ENCODE measurements at places on chromosomes 12 and 14.

GRCh38 chr12:80353254-80353653 is 90.8 kb upstream of the PTPRQ start:
- DNase-seq, result peak; percentile 69

DNA sequence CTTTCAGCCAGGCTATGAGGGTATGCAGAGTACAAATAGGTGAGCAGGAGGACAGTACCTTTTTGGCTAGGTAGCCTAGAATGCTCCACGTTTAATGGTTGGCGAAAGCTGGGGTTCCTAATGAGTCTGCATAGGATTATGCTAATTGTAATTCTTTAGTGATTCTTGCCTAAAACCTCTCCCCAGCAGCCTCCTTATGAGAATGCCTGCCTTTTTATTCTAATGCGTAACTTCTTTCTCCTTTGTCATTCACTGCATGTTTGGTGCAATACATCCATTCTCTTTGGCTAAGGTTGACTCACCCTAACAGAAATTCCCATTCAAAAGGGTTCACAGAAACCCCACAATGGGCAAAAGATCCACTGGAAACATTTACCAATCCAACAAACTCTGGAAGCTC is 752.2 kb downstream of the FSCB start:
- no peak for DNase-seq

DNA sequence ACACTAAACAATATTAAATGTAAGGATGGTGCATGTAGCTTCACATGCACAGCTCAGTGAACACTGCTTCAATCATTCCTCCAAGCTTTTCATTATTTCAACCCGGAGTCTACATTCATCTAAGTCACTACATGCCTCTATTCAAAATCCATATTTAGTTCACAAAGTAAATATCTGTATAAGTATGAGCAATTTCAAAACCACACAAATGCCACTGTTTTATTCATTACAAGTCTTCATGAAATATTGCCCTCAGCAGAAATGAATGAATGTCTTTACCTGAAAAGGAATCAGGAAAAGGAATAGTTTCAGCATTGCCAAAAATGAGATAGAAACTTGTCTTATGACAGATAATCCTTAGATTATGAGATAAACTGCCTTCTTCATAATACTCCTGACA is 149.4 kb downstream of the SLC38A4 start:
- DNase-seq, result no peak

- DNase-seq, result no peak
Observed at GRCh38 chr12:24889411-24889810, 59.5 kb downstream of the BCAT1 start.

- DNase-seq, result no peak
Observed at GRCh38 chr12:99137124-99137855, 492.2 kb downstream of the APAF1 start.

DNA sequence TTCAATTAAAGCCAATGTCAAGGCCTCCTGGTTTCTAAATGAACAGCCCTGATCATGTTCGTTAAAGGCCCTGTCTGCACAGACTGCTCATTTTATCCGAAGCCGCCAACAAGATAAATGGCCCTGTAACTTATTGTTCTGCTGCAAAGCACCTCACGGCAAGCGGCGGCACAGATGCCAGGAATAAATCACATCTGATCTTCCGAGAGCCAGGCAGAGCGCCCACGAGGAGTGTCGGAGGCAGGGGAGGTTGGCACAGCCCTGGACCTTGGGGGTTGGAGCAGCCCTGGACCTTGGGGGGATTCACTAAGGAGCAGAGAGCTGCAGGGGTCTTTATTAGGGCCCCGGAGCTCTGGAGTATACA is 110.5 kb downstream of the SCARB1 start:
- no peak for DNase-seq

DNA sequence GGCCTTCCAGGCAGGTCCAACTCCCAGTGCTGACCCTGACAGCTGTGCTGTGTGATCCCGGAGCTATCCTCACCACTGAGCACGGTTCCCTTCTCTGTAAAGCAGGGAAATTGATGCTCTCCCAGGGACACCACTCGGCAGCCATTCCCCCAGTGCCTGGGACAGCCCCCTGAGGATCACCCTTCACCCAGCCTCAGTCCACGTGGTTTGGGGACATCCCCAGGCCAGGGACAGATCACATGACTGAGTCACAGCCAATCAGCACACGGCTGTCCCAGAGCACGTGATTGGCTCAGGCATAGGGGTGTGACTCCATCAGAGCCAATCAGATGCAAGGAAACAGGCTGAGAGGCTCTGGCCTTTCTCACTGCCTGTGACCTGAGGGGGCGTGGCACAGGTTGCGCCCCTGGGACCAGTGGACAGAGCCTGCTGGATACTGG is 68.8 kb upstream of the SFSWAP start:
- no peak for DNase-seq

- DNase-seq, result peak; percentile 5
Observed at GRCh38 chr14:33993246-33993645, 42.4 kb upstream of the EGLN3 start.

DNA sequence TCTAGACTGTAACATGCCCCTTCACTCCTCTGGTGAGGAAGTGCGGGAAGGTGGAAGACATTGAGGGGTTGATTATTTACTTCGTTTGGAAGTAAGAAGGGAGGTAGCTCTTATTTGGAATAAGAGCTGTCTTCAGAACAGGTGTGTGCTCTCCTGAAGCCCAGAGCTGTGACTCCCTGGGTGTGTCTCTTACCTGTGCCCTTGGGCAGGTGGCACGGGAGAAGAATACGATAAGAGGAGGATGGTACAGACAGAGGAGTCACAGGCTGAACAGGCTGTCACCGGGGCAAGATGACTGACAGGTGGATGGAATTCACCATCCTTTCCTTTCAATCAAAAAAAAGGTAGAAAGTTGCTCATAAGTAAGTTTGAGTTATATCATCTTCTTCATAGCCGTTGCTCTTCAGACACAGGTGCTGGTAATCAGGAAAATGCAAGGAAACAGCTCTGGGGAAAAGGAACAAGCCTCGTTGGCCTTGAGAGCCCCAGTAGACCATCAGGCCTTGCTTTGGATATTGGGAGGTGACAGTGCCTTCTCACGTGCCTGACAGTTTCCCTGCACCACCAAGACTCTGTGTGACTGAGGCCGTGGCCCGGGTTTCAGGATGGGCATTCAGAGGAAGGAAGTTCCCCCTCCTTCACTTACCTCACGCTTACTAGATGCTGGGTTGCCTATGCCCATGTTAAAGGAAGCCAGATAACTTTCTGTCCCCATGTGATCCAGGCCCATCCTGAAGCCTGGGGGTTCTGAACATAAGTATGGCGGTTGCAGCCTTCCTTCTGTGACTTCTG is 120.4 kb downstream of the ETV6 start:
- no peak for DNase-seq

GRCh38 chr12:116978791-116979508 is 68.2 kb downstream of the FBXW8 start:
- no peak for DNase-seq

DNA sequence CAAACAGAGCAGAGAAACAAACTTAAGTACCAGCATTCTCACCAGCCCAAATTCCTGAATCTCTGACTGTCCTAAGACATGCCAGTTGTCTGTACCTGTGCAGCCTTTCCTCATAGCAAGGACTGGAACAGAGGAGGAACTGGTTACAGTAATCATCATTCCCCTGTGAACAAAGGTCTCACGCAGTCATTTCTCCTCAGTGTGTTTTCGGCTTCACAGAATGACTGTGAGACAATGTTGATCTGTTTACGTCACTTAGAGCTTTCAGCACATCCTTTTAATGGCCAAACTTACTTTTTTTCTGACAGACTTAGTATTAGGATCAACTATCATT is 169.0 kb downstream of the FBXL14 start:
- no peak for DNase-seq

DNA sequence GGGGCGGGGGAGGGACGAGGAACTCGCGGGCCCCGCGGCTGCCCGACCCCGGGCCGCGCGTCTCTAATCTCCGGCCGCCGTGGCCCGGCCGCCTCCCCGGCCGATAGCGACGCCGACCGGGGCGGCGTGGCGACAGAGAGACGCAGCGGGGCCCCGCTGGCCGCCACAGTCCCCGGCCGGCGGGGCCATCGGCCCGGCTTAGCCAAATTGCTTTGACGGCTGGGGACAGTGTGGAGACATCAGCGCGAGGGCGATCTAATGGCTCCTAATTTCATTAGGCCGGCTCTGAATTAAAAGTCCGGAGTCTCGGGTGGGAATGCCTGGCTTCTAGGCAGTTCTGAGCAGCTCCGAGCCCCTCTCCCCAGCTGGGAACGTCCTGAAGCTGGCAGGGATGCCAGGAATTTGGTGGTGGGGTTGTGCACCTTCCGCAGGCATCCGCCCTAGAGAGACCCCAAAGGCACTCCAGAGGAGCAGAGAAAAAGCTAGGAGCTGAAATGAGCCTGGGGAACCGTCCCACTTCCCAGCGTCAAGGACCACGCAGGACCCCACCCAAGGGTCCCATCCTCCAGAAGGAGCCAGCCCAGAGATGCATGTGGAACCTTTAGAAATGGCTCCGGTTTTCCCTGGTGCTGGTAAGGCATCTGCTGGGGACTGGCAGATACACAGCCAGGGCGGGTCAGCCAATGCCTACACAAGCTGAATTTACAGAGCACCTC is 9.6 kb downstream of the TBX5 start:
- no peak for DNase-seq

- no peak for DNase-seq
Observed at GRCh38 chr14:30312214-30312613, 246.7 kb upstream of the G2E3 start.

- DNase-seq, result no peak
Observed at GRCh38 chr12:14164266-14164665, 182.9 kb upstream of the GRIN2B start.

GRCh38 chr12:50508414-50508813 is 3.6 kb downstream of the DIP2B start:
- no peak for DNase-seq

DNA sequence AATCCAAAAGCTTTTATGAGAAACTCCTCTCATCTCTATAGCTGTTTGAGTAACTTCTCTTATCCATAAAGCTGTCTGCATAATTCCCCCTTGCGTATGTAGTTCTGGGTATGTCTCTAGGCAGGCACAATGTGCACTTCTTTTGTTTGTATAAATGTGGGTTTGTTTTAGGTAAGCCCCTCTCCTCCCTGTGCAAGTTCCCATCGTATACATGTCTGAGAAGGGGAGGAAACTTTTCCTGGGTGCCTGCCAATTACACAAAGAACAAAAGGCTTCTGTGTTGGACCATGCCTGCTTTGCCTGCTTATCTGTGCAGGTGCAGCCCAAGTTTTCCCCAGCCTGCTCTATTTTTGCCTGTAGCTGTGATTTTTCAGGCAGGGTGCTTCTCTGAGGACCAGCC is 96.7 kb downstream of the CCER1 start:
- DNase-seq, result no peak

- no peak for DNase-seq
Observed at GRCh38 chr12:132403636-132404434, 74.4 kb upstream of the GALNT9 start.

- no peak for DNase-seq
Observed at GRCh38 chr14:69685218-69685616, 73.8 kb downstream of the SUSD6 start.

DNA sequence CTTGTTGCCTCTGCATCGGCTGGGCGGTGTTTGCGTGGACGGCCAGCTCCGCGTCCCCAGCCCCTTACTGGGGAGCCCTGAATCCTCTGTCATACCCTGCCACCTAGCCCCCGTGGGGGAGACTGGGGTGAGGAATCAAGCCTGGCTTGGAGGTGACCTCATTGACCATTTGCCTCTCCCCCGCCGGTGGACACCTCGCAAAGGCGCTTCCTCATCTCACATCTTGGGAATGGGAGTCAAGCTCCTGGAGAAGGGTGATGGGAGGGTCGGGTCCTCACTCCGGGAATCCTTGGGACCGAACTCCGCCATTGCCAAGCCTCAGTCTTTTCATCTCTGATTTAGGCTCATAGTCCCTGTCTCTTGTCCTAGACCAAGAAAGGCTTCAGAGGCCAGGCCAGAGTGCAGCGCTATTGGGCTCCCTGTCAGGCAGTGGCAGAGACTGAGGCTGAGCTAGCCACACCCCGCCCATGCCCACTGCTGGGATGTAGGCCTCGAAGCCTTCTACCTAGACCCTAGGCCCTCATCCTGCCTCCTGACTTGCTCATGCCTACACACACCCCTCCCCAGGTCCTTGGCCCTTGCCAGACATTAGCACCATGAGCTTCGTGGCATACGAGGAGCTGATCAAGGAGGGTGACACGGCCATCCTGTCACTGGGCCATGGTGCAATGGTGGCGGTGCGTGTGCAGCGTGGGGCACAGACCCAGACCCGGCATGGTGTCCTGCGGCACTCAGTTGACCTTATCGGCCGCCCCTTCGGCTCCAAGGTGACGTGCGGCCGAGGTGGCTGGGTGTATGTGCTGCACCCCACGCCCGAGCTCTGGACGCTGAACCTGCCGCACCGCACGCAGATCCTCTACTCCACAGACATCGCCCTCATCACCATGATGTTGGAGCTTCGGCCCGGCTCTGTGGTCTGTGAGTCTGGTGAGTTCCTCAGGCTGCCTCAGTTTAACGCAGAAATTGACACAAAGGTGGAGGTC is 678 bp downstream of the TRMT61A start:
- DNase-seq, result no peak

GRCh38 chr12:38158428-38159091 is 158.0 kb upstream of the ALG10B start:
- no peak for DNase-seq

DNA sequence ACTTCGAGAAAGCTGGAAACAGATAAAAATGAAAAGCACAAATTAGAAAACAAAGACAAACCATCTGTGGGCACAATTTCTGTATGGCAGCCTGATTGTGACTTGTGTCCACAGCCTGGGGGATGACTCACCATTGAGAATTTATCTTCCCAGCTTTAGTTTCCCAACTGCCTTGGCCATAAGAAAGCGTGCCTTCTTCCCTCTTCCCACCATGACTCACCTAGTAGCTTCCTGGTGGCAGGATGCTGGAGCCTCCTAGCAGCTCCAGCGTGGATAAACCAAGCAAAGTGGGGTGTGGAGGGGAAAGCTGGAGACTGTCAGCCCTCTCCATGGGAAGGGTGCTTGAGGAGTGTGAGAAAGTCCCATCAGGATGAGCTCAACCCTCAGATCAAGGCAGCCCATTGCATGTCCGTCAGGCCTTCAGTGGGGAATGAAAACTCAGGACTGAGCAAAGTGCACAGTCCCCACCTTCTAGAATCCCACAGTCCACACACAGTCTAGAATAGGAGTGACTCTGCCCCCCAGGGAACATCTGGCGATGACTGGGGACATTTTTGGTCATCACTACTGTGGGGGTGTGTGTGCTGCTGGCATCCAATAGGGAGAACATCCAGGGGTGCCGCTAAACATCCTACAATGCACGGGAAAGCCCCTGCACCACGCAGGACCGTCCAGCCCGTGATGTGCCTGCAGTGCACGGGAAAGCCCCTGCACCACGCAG is 22.4 kb upstream of the SERPINA6 start:
- peak; percentile 88 for DNase-seq

GRCh38 chr12:47783024-47783755 is 10.2 kb downstream of the SLC48A1 start:
- DNase-seq, result no peak

Measured in adipocyte (in vitro differentiated cells).